Spinal cord (tissue), 10 donors: ENCODE measurements at places on chromosomes 2 and 18. TPM values are rescaled to one million over a fixed set of nuclear protein-coding genes. Genes with fewer than 3 reads are reported as not detected.

Gene ALPG
- polyA plus RNA-seq: 0.13 TPM

Gene BOLL
- 0.08 TPM for polyA plus RNA-seq

Gene CYS1
- 4.0 TPM for polyA plus RNA-seq

Gene ZNF514
- 26.0 TPM for polyA plus RNA-seq

Gene CAVIN2
- polyA plus RNA-seq: 10.1 TPM

Gene APCDD1
- 358 TPM for polyA plus RNA-seq
